ENCODE measurements at places on chromosomes 4 and X. TPM values are rescaled to one million over a fixed set of nuclear protein-coding genes. Genes with fewer than 3 reads are reported as not detected.

DNA sequence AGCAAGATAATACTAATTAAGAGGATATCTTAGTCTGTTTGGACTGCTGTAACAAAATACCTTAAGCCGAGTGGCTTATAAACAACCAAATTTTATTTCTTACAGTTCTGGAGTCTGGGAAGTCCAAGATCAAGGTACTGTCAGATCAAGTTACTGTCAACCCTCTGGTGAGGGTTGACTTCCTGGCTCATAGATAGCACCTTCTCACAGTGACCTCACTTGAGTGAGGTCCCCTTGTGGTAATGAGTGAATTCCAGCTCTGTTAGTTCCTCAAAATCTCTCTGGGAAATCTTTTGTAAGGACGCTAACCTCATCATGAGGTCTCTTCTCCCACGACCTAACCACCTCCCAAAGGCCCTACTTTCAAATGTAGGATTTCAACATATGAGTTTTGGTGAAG lies 36.9 kb upstream of the ADGRA3 start:
- no peak for DNase-seq

GRCh38 chrX:2954541-2954940 lies 25.4 kb upstream of the ARSD start:
- DNase-seq, result no peak

- no peak for DNase-seq
Observed at GRCh38 chrX:46400530-46401443, 144.4 kb downstream of the ZNF674 start.

DNA sequence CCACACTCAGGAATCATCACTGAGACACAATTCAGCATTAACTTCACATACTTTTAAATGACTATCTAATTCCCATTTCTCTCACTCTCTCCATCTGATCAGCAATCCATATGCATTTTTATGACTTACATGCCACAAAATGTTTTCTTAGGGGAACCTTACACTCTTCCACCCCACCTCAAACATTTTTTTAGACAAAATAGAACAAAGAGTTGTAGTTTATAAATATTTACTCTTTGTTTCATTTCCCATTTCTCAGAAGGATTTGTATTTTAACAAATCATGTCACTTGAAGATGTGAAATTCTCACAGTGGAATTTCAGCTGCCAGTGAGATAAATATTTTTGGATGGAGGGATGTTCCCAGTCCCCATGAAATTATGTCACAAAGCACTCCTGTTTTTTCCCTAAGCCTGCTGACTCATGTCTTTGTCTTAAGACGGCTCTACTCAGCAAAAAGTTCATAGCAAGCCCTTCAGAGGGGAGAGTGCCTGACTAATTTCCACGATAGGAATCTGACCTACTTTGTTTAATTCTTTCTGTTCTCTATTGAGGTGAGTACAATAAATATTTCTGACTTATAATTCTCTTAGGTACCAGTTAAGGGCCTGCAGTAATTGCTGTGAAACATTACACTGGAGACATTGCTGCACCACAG lies 257.7 kb downstream of the THOC2 start:
- no peak for DNase-seq

GRCh38 chrX:125954236-125954635 lies 211.9 kb downstream of the DCAF12L2 start:
- DNase-seq, result no peak

- no peak for DNase-seq
Observed at GRCh38 chr4:165537028-165537648, 158.3 kb downstream of the CPE start.

DNA sequence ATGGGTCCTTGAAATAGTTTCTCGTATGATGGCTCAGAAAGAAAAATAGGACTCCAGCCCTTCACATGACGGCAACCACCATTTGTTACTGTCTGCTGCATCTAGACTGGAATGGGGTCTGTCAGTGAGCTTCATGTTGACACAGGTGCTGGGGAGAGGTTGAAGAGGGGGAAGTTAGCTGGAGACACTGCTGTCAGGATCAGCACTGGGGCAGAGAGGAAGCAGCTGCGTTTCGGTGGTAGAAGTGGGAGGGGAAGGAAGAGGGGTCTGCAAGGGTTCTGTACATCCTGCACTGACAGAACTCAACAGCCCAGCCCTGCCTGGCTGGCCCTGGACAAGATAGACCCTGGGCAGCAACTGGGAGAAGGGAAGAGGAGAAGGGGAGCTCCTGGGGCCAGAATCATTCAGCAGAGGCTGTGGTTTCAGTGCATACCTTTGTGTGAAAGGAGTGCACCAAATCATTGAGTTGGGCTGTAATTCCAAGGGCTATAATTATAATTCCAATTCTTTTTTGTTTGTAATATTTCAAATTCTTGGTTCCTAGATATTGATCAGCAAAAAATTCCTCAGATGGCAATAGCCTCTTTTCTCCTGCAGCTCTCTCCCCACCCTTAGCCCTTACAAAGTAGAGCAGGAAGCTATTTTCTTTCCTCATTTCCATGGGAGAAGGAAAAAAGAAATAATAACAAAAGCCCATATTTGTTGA lies 119.4 kb upstream of the C1GALT1C1 start:
- DNase-seq, result no peak

Gene GAGE2A
- total RNA-seq, result 0.71 TPM

Gene VCX2
- total RNA-seq, result not detected

All from upper lobe of left lung (tissue), 6 donors.